Ascending aorta (tissue), 2 donors: ENCODE measurements at places on chromosomes 7 and 10.

GRCh38 chr7:75937958-75938786 is 23.2 kb downstream of the POR start:
- peak; percentile 81 for DNase-seq

- DNase-seq, result no peak
Observed at GRCh38 chr10:100130831-100131230, 49.2 kb upstream of the CPN1 start.

- no peak for DNase-seq
Observed at GRCh38 chr10:96995851-96996250, 163.8 kb downstream of the LCOR start.

DNA sequence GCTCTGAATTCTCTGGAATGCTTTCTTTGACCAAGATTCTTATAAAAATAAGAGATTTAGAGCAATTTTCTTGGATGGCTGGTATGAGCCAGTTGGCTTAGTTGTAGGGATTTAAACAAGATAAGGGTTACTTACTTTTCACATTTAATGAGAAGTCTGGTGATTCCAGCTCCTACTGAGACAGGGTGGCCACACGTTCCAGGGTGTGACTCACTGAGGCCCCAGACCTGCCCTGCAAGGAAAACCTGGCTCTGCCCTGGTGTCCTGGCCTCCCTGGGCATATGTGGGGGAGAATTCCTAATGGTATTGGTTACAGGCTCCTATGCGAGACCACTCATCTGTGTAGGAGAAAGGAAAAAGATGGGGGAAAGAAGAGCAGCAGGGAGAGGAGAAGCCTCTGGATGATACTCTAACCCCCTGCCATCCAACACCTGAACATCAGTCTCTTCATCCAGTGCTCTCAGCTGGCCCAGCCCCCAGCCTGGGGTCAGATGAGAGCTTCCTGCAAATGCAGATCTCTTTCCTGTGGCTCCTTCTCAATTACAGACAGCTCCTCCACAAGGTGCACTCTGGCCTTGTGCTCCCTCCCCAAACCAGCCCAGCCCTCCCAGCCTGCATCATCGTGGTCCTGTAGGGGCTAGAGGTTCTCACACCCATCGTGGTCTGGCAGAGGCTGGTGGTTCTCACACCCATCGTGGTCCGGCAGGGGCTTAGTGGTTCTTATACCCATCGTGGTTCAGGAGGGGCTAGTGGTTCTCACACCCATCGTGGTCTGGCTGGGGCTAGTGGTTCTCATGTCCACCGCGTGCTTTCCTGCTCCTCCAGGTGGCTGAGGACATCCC is 139.9 kb downstream of the EGFR start:
- DNase-seq, result no peak

DNA sequence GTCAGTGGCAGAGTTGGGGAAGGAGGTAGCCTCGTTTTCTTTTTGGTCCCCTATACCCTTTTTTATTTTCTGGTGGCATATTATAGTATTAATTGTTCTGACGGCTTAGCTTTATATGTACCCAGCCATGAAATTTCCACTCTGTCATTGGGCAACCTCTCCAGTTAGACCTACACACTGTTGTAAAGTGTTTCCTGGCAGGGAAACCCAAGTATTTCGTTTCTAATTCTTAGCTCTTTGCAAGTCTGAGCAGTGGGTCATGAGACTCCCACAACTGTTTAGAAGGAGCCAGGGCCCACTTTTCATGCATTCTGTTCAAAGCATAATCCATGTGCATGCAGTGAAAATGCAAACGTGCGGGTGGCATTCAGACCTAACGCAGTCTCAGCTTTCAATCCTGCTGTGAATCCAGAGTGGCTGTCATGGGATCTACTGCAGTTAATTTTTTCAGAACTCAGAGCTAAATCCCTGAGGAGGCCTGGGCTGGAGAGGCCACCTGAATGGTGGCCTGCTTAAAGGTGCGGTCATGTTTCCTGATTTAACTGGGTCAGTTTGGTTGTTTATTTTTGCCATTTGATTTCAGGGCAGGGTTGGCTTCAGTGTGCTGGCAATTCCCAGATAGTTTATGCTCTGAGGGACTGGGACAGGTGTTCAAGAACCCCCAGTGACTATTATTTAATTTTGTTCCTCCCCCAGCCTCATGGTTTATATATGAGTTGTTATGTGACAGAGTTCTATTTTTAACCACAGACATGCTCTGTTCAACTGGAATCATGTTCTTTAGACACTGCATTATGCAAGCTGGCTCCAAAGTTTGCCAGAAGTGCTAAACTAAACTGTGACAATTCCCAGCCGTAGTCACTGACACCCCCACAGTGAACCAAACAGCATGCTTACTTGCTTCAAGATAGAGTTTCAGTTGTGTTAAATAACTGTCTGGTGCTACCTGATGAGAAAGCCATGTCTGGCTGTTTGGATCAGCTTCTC is 27.4 kb upstream of the SYPL1 start:
- DNase-seq, result no peak

DNA sequence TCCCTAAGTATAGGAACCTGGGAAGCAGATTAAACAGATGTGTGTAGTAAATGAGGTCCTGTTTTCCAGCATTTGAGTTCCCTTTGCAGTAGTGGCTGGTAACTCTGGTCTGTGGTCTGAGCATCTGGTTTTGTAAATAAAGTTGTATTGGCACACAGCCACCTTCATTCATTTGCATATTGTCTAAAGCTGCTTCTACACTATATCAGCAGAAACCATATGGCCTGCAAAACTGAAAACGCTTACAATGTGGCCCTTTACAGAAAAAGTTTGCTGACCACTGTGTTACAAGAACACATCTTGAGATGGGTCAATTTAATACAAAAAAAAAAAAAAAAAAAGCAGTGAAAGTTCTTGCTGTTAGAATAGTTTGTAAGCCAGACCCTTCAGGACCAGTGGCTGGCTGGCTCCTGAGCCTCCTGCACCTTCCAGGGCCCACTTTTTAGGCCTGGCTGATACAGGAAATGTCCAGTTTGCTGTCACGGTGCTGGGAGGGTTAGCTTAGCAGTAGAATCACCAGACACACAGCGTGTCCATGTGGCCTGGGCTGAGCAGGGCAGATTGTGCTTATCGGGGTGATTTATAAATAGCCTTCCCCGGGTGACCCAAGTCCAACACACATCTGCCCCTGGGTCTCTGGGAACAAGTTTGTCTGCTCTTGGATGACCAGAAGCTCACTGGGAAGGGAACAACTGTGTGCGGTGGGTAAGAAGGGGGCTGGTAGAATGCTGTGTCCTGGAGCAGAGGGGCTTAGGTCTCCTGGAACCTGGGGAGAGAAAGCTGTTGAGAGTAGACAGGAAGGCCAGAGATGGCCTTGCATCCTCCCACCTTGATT is 1.4 kb downstream of the C10orf71 start:
- DNase-seq, result no peak

- DNase-seq, result no peak
Observed at GRCh38 chr7:116802746-116803152, 59.6 kb upstream of the CAPZA2 start.

- DNase-seq, result no peak
Observed at GRCh38 chr10:33506838-33507661, 172.6 kb upstream of the NRP1 start.
